COR-L47 (cell line): ENCODE measurements at places on chromosomes 2 and 18.

DNA sequence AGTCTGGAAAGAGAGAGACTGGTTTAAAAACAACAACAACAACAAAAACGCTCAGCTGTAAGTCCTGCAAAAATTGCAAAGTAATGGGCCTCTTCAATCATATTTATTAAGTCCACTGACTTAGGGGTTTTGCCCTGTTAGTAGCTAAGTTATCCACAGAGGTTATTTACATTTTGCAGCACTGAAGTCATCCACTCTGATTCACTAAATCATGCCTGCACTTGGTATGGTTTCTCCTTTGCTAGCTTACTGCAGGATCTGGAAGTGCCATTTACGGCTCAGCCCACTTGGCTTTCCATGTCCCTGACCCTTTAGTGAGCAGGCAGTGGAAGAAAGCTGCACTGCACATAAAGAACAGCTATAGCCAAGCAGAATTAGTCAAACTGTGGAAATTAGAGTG, 484.4 kb downstream of the NRXN1 start:
- DNase-seq, result no peak

DNA sequence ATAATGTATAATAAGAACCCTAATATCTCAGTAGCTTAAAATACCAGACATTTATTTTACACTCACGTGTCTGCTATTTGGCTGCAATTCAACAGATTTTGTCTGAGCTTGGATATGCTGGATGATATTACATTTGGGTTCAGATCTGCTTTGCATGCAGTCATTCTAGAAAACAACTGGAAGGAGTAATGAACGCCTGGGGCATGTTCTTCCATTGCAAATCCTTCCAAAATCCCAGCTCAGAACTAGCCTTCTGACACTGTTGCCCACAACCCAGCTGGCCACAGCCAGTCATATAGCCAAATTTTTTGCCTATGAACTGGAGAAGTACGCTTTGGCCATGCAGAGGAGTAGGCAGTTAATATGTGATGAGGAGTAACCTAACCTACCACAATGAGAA, 597.8 kb upstream of the VRK2 start:
- no peak for DNase-seq

- DNase-seq, result no peak
Observed at GRCh38 chr2:216222650-216223352, 113.7 kb downstream of the XRCC5 start.

- DNase-seq, result no peak
Observed at GRCh38 chr18:45050712-45051601, 370.3 kb downstream of the SETBP1 start.

DNA sequence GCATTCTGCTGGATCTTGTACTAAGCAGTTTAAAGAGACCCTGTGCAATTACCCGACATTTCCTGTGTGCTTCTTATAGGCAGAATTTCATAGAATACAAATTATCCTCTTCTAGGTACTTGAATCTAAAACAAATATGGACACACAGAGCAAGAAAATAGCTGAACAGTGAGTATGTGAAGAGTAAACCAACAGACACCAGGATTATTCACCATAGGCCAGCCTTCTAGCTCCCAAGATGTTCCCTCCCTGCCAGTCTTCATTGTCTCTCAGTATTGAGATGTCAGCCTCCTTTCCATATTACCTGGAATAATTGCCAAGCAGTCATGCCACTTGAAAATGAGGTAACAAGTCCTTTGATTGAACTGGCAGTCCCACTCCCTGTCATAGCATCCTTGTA, 187.1 kb downstream of the PTPRM start:
- DNase-seq, result no peak

DNA sequence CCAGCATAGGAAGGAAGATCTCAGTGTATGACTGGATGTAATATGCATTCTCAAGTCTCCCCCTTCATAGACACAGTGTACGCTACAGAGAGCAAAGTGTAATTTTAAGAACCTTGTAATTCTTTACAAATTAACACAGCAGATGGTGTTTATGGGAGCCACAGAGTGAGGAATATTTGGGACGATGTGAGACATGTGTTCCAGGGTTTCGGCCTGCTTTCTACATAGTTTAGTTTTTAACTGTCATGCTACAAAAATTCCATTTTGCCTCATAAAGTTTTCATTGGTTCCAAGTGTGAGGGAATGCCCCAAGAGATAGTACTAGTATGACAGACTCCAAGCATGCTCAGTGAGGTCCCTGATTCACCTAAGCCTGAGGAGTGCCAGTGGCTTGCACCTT, 76.2 kb upstream of the LRRTM1 start:
- no peak for DNase-seq

- peak; percentile 73 for DNase-seq
Observed at GRCh38 chr2:73823916-73824523, 4.7 kb upstream of the STAMBP start.

- DNase-seq, result peak; percentile 83
Observed at GRCh38 chr2:201964631-201965206, 68.9 kb upstream of the FZD7 start.

- no peak for DNase-seq
Observed at GRCh38 chr2:44618251-44619023, 256.7 kb downstream of the CAMKMT start.

DNA sequence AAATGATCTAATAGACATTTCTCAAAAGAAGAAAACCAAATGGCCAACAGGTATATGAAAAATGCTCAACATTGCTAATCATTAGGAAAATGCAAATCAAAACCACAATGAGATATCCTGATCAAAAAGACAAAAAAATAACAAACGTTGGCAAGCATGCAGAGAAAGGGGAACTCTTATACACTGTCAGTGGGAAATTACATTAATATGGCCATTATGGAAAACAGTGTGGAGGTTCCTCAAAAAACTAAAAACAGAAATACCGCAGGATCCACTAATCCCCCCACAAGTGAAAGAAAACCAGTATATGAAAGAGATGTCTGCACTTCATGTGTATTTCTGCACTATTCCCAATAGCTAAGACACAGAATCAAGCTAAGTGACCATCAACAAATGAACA, 57.7 kb upstream of the CTIF start:
- DNase-seq, result no peak

GRCh38 chr2:25339791-25340180, 1.9 kb downstream of the DNMT3A start:
- DNase-seq, result peak; percentile 68

DNA sequence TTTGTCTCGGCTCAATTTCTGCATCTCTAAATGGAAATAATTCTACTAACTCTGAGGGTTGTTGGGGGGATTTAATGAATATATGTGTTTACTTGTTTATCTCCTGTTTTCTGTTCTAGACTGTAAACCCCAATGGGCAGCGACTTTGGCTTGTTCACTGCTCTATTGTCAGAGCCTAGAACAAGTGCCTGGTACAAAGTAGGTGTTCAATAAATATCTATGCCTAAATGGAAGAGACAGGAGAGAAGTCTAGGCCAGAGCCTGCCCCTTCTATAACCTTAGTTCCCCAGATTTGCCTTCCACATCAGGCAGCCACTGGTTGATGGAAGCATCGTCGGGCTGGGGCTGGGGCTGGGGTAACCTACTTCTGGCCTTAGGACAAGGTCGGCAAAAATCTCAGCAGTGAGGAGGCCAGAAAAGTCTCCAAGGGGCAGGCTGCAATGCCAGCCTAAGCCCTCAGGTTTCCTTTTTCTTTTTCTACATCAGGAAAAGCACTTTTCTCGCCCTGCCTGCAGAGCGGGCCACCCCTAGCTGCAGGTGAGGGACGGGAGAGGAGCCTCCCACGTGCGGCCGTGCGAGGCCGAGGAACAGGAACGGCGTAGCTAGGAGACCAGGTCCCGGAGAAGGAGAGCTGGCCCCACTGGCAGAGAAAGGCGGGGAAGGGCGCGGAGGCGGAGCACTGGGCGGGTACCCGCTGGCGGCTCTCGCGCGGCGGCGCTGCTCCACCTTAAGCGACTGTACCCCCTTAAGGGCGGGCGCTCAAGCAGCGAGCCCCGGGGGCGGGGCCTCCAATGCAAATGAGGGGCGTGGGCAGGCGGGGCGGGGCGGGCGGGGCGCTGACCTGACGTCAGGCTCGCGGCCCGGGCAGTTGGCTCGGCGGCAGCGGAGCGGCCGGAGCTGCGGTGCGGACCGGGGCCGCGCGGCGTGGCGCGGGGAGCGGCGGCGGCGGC, at the start of gene CNNM4:
CNNM4 (plus strand) TSS at position 867 of the 950 bp plus-strand sequence. CDS start 98 bp downstream, outside the sequence.
- peak; percentile 95 for DNase-seq

GRCh38 chr2:135815269-135815668, 21.7 kb downstream of the LCT start:
- DNase-seq, result no peak

- no peak for DNase-seq
Observed at GRCh38 chr2:239203443-239204135, 197.2 kb downstream of the HDAC4 start.

- DNase-seq, result peak; percentile 21
Observed at GRCh38 chr2:86747711-86748639, 27.9 kb downstream of the RMND5A start.

- DNase-seq, result peak; percentile 30
Observed at GRCh38 chr2:145411493-145411892, 891.6 kb upstream of the ZEB2 start.

GRCh38 chr2:224658780-224659405, 57.3 kb downstream of the CCDC195 start:
- DNase-seq, result no peak

DNA sequence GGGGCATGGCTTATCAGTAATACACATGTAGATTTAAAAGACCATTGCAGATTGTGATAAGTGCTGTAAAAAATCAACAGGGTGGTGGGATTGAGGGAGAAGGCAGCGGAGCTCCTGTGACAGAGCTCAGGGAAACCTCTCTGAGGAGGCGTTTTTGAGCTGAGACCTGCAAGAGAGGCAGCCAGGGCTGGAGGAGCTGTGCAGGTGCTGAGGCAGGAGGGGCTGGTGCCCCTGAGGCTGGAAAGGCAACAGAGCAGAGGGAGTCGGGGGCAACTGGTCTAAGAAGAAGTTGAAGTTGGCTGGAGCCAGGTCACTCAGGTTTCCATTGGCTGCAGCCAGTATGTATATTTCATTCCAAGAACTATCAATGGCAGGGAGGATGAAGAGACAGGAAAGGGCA, 47.6 kb downstream of the KLHL29 start:
- no peak for DNase-seq
